D341Med (cell line): ENCODE measurements at places on chromosomes 13 and 19.
A peak's percentile ranks its signal among the peaks of the same experiment; 100 is the strongest.

GRCh38 chr19:19457671-19458070 lies 52.2 kb downstream of the GATAD2A start:
- DNase-seq: no peak

DNA sequence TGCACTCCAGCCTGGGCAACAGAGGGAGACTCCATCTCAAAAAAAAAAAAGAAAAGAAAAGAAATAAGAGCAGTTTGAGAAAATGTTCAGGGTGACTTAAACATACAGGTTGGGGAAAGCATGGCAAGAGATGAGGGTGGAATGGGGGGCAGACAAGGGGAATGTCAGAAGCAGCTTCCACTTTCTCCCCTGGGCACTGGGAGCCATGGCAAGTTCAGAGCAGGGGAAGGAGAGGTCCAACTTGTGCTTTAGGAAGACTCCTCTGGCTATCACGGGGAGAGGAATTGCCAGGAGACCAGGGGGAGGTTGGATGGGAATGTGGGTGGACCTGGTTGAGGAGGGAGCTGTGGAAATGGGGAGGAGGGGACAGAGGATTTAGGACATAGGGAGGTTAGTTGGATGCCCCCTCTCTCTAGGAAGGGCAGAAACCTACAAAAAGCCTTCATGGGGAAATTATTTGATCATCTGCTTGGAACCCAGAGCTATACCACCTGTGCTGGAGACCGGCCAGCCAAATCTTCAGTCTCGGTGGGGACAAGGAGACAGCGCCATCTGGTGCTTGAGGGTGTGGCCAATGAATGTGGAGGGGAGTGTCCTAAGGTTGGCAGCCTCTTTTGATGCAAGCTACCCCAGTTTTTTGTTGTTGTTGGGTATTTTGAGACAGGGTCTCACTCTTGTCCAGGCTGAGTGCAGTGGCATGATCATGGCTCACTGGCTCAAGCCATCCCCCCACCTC lies 7.3 kb upstream of the STRN4 start:
- peak; percentile 83 for DNase-seq

- no peak for DNase-seq
These were observed at the start of gene TGFBR3L for GRCh38 chr19:7914598-7915045. Gene TGFBR3L, plus strand, starts transcription at chr19:7914830.

- no peak for DNase-seq
These were observed 10.7 kb downstream of the CCDC124 start for GRCh38 chr19:17943274-17944221.

DNA sequence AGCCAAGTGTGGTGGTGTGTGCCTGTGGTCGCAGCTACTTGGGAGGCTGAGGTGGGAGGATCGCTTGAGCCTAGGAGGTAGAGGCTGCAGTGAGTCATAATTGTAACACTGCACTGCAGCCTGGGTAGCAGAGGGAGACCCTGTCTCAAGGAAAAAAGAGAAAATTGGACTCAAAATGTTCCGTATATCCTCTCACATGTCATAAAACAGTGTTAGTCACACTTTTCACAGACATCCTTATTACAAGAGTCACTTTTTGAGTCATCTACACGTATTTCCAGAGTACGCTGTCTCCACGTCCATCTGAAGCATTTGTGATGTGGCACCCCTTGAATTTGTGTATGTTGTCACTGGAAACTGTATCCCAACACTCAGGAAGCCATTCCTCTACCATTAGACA lies 133.0 kb downstream of the SIPA1L3 start:
- no peak for DNase-seq

GRCh38 chr19:39814595-39814994 lies 19.4 kb downstream of the DYRK1B start:
- no peak for DNase-seq

DNA sequence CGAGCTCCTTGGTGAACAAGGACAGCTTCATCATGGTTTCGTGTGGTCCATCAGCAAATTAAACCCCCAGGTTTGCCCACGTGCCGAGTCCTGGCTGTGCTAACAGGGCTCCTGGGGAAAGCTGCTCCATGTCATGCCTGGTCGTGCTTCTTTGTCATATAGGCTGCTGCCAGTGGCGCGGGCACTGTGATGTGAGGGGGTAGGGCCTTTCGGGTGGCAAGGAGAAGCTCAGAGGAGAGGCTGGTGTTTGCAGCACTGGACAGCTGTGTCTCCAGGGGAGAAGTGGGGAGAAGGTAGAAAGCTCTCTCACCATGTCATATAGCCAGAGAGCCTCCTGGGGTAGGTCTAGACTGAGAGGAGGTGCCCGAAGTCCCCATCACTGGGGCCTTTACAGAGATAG lies 13.3 kb downstream of the VSTM2B start:
- no peak for DNase-seq

- DNase-seq: no peak
These were observed 92.3 kb upstream of the ANKRD10 start for GRCh38 chr13:111007209-111007608.

DNA sequence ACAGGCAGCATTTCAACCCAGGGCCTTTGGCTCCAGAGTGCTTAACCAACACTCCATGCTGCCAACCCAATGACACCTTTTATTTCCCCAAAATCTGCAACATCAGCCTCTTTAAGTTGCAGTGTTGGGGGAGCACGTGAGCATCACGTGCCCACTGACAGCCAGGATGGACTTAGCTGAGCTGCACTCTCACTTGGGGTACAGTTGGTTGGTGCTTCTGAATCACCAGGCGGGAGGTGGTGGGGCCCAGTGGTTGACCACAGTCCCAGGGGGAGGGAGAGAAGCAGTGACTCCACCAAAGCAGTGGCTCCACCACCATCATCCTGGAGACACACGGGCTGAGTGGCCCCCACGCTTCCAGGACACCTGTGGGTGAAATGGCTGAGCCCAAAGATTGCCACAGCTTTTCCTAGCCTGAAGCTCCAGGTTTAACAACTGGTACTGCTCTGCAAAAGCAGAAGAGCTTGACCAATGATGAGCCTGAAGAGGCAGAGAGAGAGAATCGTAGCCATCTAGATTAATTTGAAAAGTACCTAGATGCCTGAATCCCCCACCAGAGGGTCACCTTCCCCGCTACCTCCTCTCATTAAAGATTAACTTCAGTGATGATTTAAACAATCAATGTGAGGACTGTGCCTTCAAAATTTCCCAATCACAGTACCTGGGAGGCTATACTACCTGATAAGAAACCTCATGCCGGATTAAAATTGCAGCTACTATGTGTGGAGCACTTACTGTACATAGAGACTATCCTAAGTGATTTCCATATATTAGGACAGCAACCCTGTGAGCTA lies 193.8 kb downstream of the FOXO1 start:
- no peak for DNase-seq

GRCh38 chr13:28631801-28632200 lies 27.1 kb upstream of the POMP start:
- no peak for DNase-seq

DNA sequence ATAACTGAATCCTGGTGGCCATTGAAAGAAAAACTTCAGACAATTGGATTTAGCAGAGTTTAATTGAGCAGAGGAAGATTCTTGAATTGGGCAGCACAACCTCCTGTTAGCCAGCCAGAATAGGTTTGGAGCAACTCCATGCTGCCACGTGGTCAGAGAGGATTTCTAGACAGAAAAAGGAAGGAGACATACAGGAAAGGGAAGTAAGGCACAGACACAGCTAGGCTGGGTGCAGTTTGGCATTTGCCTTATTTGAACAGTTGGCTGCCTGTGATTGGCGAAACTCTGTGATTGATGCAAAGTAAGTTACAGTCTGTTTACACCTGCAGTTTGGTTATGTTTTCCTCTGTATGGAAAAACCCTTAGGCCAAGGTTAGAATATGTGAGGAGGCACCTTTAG lies 85.8 kb upstream of the SPATA13 start:
- DNase-seq: no peak

- no peak for DNase-seq
These were observed 3.6 kb downstream of the CDADC1 start for GRCh38 chr13:49251326-49251725.

GRCh38 chr13:70098669-70099068 lies 9.0 kb upstream of the ATXN8OS start:
- no peak for DNase-seq

GRCh38 chr13:33722216-33722915 lies 95.6 kb upstream of the RFC3 start:
- DNase-seq: no peak

- no peak for DNase-seq
These were observed 30.4 kb downstream of the INTS6 start for GRCh38 chr13:51422484-51422883.

DNA sequence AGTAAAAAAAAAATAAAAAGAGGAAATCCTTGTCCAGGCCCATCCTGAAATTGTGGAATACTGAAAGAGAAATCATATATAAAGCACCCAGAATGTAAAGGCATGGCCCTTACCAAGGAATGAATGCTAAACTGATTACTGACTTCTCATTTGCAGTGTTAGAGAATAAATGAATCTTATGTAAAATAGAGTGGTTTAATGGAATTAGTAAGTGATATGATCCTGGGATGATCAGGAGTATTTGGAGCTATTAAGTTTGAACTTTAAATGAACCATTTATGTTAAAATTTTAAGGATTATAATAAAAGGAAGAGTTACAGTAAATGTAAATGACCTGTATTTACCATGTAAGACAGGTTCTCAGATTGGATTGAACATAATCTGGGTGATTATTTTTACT lies 75.4 kb downstream of the PDS5B start:
- DNase-seq: no peak

DNA sequence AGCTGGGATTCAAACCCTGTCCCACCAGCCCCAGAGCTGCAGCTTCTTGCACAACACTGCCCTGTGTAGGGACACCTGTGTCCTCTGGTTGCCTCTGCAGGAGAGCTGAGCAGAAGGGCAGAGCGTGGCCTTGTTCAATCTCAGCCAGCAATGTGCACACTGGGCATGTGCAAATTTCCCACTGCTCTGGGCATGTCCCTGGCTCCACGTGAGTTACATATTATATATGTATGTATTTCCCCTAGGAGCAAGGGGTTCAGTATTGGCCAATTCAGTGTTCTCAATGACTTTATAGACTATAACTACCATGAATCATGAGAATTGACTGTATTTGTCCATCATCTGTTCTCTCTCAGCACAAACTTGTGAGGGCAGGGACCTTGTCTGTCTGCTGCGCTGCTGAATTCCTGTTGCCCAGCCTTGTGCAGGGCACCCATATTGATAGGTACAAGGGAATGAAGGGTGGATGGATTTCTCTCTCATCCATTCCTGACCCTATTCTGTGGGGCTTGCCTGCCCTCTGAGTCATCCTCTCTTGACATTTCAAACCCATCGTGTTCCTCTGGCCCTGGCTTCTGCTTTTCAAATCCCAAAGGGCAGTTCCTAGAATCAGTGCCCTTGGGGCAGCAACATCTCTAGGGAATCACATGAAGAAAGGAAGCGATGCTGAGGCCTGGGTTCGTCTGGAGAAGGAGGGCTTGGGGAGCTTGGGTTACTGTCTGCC lies 69.7 kb downstream of the ERICH6B start:
- no peak for DNase-seq

- no peak for DNase-seq
These were observed 111.0 kb downstream of the MRPL57 start for GRCh38 chr13:21287331-21287907.

- no peak for DNase-seq
These were observed 17.0 kb downstream of the KANK2 start for GRCh38 chr19:11180346-11180745.

- DNase-seq: peak; percentile 83
These were observed 20.7 kb downstream of the ZNF575 start for GRCh38 chr19:43553656-43554055.

DNA sequence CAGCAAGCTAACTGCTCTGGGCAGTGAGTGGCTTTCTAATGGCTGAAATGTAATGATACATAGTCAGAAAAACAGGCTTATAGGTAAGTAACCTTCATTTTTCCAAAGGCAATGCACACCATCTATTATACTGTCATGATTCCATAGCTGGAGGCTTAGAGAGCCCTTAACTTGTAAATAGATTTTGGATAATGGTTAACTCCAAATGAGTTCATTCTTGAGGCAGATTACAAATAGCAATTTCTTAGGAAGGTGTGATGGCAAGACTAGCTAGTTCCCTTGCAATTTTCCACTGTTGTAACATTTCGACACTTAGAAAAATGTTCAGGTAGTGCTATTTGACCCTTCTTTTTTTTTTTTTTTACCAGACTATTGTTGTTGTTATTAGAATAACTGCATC lies 789.8 kb upstream of the PCDH9 start:
- DNase-seq: no peak

- DNase-seq: peak; percentile 30
These were observed 385.4 kb upstream of the PRR20A start for GRCh38 chr13:56755181-56755935.

DNA sequence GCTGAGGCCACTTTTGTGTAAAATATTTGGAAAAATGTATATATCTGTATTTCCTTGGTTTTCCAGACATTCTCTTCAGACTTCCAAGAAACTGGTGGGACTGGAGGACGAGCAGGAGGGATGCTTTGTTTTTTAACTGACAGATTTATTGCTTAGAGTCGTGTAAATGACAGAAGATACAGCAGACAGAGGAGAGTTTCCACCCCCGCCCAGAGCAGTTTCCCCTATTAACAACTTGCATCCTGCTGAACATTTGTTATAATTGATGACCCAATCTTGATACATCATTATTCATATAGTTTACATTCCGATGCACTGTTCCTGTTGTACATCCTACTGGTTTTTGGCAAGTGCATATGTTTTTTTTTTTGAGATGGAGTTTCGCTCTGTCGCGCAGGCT lies 7.1 kb upstream of the DOCK6 start:
- no peak for DNase-seq

DNA sequence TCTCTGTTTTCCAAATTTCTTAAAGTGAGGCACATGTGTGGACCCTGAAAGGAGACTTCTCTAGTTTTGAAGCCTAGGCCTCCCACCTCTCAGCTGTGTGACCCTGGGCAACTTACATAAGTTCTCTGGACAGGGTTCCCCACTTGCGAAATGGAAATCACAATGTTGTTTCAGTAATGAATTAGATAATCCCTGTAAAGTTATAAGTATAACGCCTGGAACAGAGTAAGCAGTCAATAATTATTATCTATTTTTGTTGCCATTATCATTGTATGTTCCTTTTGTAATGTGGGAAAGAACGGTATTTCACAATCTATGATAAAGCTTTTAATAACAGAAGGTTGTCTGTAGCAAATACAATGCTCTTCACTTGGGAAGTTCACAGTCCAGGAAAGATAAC lies 437.3 kb upstream of the ZNF507 start:
- no peak for DNase-seq

GRCh38 chr13:39840201-39840600 lies 184.7 kb downstream of the COG6 start:
- DNase-seq: no peak

DNA sequence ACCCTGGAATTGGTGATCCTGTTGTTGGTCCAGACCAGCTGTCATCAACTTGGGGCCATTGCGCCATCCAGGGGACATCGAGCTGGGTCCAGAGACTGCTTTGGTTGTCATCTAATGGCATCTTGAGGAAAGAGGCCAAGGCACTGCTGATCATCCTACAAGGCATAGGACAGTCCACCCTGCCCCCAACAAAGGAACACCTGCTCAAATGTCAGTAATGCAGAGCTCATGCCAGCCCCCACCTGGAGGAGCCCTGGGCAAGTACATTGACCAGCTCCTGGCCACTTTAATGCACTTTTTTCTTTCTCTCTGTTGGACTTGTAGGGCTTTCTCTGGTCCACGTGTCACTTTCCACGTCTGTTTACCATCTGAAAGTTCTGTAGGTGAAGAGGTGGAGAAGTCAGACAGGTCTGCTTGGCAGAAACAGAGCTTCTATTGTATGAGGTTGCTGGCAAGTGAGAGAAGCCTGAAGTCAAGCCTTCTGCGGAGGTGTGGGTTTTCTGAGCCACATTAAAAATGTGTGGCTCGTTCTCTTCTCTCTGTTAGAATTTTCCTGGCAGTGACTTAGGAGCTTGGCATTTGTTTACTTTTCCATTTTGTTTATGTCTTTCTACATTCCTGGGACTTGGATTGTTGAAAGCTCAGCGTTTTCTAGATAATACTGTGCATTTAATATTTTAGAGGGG lies 124.0 kb upstream of the RNF113B start:
- DNase-seq: no peak

- DNase-seq: peak; percentile 62
These were observed at the start of gene CGB7 for GRCh38 chr19:49057636-49058234. Gene CGB7, minus strand, starts transcription at chr19:49057749. Its CDS starts 2,374 bp downstream, at chr19:49055375.
